ENCODE measurements at places on chromosomes 5 and 9.
A peak's percentile ranks its signal among the peaks of the same experiment; 100 is the strongest.

- DNase-seq, result peak; percentile 82
Observed at GRCh38 chr9:91037511-91038482, 236.2 kb downstream of the SYK start.

DNA sequence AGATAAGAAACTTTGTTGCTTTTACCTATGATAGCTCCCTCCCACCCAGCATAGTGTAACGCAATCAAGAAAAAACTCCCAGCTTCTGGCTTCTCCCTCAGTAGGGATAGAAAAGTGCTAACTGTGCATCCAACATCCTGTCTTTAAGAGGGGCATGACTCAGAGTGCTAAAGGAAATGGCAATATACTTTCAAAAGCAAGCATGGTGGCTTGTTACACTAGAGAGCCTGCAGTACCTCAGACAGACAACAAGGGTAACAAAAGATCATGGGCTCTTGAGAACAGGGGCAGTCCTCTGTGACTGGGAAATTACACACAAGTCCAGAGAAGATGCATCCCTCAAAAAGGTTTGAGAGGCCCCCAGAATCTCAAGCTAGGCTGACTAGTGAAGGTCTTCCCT is 37.8 kb downstream of the PRELID2 start:
- DNase-seq, result peak; percentile 19

DNA sequence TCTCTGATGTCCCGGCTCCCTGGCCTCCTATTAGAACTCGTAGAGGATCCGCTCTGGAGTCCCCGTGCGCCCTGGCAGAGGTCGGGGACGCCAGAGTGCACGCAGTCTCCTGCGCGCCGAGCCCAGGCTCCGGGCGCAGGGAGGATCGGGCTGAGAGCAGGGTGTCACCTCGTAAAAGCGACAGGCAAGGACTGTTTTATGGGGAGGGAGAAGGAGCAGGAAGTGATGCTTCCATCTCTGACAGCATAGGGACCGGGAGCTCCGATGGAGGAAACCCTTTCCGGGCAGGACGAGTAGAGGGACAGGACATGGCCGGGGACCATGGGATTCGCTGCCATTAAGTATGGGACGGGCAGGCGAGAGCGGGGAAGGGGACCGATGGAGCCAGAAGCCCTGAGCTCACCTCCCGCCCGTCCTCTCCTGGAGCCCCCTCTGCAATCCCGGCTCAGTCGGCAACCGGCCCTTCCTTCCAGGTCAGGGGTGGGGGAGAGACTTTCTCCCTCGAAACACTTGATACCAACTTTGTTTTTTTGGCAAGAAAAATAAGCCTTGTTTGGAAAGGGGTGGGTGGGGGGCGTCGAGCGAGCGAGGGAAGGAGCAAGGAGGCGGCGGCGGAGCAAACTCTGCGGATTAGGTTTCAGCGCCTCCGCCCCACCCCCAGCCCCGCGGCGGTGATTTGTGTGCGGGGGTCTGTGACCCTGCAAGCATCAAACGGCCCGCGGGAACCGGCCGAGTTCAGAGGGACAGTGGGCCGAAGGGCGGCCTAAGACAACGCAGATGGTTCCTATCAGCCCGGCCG is 12.6 kb downstream of the LMX1B start:
- DNase-seq, result no peak

GRCh38 chr5:116436674-116437350 is 137.8 kb downstream of the SEMA6A start:
- no peak for DNase-seq

DNA sequence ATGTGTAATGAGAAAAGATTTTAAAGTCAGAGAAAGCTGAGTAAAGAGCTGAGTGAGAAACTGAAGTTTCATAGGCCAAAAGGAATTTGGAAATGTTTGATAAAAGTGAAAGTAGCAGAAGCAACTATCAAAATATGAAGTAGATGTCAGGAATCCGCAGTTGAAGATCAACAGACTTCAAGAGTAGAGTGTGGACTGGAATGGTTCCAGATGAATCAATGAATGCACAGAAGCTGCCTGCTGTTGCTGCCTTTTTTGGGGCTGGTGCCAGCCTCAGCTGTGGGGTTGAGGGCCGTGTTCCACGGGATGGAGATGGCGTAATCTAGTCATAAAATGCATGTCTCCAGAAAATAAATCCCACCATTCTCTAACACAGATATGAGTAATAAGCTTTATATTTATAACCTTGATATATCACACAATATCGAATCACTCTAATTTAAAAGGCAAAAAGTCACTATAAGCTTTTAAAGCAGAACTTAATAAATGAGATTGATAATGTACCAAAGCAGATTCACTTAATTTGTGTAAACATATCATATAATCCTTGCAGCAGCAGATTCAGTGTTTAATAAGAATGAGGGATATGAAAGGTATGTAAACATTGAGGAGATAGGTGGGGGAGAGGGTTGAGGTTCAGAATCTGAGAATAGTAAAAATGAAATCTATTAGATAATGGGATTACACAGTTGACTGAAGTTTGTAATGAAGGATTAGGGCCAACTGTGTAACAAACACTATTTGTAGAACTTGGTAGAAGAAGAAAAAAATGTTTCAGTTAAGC is 652.3 kb upstream of the FTMT start:
- DNase-seq, result peak; percentile 98

DNA sequence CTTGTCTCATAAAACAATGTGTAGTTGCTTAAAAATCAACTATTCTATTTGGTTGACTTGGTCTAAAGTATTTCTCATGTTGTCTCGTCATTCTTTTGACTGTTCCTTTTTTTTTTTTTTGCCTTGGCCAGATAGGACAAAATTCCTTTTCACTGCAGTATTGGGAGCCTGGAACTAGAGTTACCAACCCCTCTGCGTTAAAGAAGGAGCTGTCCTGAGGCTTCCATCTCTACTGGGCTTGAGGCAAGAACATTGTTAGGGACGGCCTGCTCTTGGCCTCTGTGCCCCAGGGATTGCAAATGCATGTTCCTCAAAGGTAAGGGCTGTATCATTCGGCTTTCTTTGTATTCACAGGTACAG is 1.4 kb upstream of the NPR2 start:
- DNase-seq, result no peak

DNA sequence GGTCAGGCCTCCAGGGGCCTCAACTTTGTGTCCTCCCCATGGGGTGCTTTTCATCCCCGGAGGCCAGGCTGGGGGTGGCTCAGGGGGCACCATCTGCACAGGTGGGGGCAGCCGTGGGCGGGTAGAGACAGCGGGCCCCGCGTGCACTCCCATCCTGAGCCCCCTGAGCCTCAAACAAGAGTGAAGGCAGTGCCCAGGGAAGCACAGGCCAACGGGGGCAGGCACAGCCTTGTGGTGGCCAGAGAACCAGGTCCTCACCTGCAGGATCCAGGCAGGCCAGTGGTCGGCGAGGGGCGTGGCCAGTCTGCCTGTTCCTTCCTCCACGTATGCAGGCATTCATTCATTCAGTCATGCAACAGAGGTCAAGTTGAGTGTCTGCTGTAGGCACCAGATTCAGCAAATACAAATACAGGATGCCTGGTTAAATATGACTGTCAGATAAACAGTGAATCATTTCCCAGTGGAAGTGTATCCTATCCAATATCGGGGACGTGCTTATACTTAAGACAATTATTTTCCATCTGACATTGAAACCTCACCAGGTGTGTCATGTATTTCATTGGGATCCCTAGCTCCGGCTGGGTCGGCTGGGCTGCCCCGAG is 22.3 kb downstream of the KCNT1 start:
- DNase-seq, result no peak

DNA sequence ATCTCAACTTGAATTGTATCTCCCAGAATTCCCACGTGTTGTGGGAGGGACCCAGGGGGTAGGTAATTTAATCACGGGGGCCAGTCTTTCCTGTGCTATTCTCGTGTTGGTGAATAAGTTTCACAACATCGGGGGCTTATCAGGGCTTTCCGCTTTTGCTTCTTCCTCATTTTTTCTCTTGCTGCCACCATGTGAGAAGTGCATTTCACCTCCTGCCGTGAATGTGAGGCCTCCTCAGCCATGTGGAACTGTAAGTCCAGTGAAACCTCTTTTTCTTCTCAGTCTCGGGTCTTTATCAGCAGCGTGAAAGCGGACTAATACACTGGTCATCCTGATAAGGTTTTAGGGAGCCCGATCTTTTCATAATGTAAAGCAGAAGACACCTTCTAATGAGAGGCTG is 687.0 kb upstream of the FTMT start:
- DNase-seq, result no peak

- DNase-seq, result no peak
Observed at GRCh38 chr5:78606241-78606640, 42.3 kb downstream of the LHFPL2 start.

DNA sequence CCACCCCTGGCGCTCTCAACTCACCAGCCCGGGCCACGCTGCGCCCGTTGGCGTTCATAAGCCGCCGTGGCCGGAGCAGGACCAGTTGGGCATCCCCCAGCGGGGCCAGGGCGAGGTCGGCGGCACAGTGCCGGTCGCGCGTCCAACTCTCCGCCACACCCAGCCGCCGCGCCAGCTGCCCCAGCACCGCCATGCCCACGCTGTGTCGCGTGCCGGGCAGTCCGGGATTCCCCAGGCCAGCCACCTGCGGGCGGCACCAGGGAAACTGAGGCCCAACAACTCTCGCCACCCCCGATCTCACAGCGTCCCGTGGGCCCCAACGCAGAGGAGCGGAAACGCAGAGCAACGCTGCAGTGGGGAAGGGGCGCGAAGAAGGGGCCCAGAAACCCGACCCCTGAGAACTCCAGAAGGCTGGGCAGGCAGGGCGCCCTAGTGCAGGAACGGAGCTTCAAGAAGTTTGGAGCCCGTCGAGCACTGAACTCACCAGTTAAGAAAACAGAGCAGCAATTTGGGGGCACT is 453 bp downstream of the PTRH1 start:
- no peak for DNase-seq

DNA sequence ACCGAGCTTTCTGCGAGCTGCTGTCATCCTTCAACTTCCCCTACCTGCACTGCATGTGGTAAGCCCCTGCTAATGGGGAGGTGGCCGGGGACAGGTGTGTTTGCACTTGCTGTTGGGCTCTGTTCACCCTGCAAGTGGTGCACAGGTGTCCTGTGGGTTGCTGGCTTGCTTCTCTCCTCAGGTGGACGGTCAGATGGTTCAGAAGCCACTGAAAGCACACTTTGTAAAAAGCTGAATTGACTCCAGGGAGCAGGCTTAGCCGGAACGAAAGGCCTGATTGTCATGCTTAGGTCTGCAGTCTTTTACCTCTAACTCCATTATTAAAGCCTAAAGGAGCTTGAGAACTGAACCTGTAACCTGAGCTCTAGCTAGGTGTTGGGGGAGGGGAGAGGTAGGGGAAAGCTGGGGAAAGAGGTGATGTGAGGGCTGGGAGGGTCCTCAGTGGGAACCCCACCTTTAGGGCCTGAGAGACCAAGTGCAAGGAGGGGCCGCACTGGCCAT is 37.6 kb downstream of the ACER2 start:
- no peak for DNase-seq

Measured in amniotic epithelial cell (primary cell).